Natural killer cell (primary cell): ENCODE measurements at places on chromosomes 2 and 18.

DNA sequence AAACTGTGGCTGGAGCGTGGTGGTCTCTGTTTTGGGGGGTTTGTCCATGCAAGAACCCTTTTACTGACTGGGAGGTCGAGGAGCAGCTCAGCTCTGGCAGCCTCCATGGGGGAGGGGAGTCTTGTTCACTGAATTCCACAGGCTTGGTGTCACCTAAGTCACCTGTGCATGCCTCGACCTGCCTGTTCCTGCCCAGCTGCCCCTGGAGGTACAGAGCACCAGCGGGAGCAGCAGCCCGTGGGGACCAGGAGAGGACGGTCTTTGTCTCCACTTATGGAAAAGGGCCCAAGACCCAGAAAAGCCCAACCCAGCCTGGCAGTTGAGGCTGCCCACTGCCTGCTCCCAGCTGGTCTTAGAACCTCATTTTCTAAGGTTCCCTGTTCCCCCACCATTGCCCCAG lies 168.7 kb upstream of the AGAP1 start:
- no peak for DNase-seq
- no peaks in the 10 kb centered on the region for H3K27me3 ChIP-seq
- H3K4me1 ChIP-seq: no peaks in the 10 kb centered on the region

DNA sequence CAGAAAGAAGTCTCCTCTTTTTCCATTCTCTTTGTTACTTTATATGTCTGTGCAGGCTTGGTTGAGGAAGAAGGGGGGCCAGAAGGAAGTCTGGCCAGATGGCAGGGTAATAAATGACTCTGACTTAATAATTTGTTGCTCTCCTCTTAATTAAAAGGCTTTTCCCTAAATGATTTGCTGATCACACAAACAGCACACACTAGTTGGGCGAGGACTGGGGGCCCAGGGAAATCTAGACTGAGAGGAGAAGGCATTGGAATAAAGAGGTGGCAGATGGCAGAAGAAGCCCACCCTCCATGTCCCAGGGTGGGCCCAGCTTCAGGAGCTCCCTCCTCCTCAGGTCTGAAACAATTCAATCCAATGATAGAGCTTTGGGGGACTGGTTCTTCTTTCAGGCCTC lies 12.7 kb upstream of the SMARCAL1 start:
- H3K4me1 ChIP-seq: no peaks in the 10 kb centered on the region
- H3K27me3 ChIP-seq: no peaks in the 10 kb centered on the region
- H3K4me3 ChIP-seq: no peak overlapping the region
- H3K36me3 ChIP-seq: no peaks in the 10 kb centered on the region

GRCh38 chr2:218448934-218449333 lies 30.0 kb downstream of the VIL1 start:
- H3K27me3 ChIP-seq: no peaks in the 10 kb centered on the region
- no peak overlapping the region for H3K27ac ChIP-seq
- H3K4me1 ChIP-seq: no peaks in the 10 kb centered on the region
- H3K36me3 ChIP-seq: peaks cover 20% of the 10 kb centered on the region
- H3K4me3 ChIP-seq: no peak overlapping the region
- DNase-seq: no peak

DNA sequence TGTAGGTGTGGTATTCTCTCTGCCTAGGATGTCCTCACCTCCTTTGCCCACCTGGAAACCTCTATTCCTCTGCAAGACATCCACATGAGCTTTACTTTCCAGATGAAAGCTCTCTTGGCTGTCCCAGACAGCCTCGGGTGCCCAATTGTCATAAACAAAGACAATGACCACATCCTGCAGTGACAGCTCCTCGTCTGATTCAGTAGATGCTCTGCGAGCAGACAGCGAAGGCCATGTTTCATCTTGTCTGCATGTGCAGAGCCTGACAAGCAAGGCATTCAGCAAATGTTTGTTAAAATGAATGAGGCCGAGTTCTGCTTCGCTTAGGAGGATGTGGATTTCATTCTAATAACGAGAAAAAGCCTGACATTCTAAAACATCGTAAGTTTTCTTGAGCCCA lies 150.9 kb downstream of the MTCL1 start:
- H3K36me3 ChIP-seq: no peaks in the 10 kb centered on the region
- H3K4me3 ChIP-seq: no peak overlapping the region
- H3K27me3 ChIP-seq: no peaks in the 10 kb centered on the region
- no peaks in the 10 kb centered on the region for H3K4me1 ChIP-seq
- DNase-seq: no peak

DNA sequence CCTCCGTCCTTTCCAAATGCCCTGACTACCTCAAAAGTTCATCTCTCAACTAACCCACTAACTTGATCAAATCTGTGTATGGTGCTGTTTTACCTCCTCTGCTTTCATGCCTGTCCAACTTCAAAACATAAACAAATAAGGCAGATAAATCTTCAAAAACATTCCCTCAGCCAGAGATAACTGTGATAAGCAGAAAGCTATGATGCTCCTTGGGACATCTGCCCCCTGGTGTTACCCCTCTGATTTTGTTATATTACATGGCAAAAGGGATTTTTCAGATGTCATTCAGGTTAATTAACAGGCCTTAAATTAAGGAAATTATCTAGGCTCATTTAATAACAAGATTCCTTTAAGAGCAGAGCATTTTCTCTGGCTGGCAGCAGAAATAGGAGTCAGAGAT lies 810.8 kb upstream of the CHAC2 start:
- H3K4me3 ChIP-seq: no peak overlapping the region
- no peaks in the 10 kb centered on the region for H3K36me3 ChIP-seq
- no peak overlapping the region for H3K27ac ChIP-seq
- H3K27me3 ChIP-seq: no peaks in the 10 kb centered on the region
- DNase-seq: no peak

DNA sequence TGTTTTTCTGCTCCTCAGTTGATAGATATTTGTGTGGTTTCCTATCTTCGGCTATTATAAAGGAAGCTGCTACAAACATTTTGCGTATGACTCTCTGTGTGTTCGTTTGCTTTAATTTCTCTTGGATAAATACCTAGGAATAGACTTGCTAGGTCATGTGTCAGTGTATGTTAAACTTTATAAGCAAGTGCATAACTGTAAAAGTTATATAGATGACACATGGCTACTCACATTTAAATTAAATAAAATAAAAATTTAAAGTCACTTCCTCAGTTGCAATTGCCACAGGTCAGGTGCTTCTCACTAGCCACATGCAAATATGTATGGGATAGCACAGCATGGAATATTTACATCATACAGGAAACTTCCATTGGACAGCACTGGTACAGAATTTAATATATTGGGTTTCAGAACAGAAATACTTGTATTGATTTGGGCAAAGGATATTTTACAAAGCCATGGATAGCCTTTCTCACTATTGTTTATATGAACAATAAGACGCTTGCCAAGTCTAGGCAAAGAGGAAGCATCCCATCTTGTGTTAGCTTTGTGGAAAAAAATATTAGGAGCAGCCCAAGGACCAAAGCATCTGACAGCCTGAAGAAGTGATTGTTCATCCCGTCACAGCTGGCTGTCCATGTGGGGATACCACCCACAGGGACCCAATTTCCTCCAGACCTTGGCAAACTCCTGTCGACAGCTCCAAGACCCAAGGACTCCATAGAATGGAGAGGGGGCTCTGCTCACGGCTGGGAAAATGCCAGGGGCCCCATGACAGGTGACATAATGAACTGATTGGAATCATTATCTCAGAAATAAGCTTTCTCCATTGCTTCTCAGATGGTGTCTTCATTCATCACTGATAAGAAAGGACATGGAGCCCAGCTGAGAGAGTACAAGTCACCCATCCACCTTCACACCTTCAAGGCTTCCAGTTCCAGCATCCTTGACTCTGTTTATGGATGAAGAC lies 196.7 kb downstream of the SH3BP4 start:
- no peaks in the 10 kb centered on the region for H3K27me3 ChIP-seq
- no peak overlapping the region for H3K27ac ChIP-seq
- H3K4me1 ChIP-seq: no peaks in the 10 kb centered on the region
- no peak overlapping the region for H3K4me3 ChIP-seq
- no peaks in the 10 kb centered on the region for H3K36me3 ChIP-seq

DNA sequence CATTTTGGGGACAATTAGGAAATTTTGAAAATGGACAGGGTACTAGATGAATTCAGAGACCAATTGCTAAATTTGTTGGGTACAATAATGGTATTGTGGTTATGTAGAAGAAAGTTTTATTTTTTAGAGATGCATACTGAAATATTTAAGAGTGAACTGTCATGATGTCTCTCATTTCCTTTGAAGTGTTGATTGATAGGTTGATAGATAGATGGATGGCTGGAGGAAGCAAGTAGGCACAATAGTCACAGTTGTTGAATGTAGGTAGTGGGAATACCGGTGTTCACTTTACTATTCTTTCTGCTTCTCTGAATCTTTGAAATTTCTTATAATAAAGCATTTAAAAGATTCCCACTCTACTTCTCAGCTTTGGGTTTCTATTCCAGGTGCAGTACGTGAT lies 151.7 kb upstream of the FOSL2 start:
- H3K36me3 ChIP-seq: peaks cover 4% of the 10 kb centered on the region
- no peaks in the 10 kb centered on the region for H3K27me3 ChIP-seq
- DNase-seq: no peak
- no peaks in the 10 kb centered on the region for H3K4me1 ChIP-seq
- no peak overlapping the region for H3K4me3 ChIP-seq

DNA sequence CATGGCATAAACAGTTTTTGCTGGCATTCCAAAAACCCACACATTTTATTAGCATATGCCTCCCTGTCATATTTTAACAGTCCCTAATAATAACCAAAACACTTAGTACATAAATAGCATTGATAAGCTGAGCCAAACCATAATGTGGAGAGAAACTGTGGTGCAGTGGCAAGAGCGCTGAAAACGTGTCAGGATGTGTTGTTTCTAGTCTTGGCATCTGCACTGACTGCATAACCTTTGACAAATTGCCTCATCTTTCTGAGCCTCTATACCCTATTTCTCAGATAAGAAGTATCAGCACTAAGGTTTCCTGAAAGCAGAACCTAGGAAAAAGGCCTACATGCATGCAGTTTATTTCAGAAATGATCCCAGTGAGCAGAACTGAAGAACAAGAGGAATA lies 41.4 kb downstream of the RAD51AP2 start:
- H3K4me1 ChIP-seq: no peaks in the 10 kb centered on the region
- no peaks in the 10 kb centered on the region for H3K36me3 ChIP-seq
- no peaks in the 10 kb centered on the region for H3K27me3 ChIP-seq
- H3K4me3 ChIP-seq: no peak overlapping the region

GRCh38 chr18:70455731-70456130 lies 166.9 kb downstream of the SOCS6 start:
- no peaks in the 10 kb centered on the region for H3K27me3 ChIP-seq
- no peaks in the 10 kb centered on the region for H3K36me3 ChIP-seq
- no peak for DNase-seq
- no peak overlapping the region for H3K27ac ChIP-seq

DNA sequence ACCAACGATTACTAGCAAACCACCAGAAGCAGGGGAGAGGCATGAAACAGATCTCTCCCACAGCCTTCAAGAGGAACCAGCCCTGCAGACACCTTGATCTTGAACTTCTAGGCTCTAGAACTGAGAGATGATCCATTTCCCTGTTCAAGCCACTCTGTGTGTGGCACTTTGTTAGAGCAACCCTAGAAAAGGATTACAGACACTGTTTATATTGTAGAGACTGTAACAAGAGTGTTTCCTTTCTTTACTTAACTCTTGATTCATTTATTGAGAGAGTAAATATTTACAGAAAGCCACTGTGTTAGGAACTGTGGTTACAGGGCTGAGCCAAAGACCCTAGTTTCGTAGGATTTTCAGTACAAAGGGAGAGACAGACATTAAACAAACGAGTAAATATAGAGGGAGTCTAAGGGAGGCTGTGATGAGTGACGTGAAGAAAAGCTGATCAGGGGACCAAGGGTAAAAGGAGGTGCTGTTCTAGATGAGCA lies 10.9 kb downstream of the CCDC68 start:
- no peaks in the 10 kb centered on the region for H3K36me3 ChIP-seq
- H3K4me1 ChIP-seq: peaks cover 3% of the 10 kb centered on the region

DNA sequence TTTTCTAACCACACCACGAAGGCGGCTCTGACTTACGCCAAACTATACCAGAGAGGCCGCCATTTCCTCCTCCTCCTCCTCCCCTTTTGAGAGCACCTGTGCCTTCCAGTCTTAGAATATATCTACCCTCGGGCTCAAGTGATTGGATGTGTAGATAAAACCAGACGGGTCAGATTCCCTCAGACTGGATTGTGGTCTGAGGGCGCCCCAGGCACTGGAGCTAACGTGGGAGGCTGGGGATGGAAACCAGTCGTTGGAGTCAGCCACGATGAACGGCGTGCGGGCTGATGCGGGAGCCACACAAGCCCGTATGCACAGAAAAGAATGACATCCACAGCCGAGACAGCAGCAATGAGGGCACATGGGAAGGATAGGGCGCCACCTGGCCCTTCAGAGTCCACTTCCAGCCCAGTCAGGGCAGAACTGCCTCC lies 12.3 kb upstream of the ODC1 start:
- H3K4me1 ChIP-seq: no peaks in the 10 kb centered on the region
- H3K4me3 ChIP-seq: no peak overlapping the region
- no peaks in the 10 kb centered on the region for H3K36me3 ChIP-seq
- H3K27ac ChIP-seq: no peak overlapping the region
- H3K27me3 ChIP-seq: no peaks in the 10 kb centered on the region

DNA sequence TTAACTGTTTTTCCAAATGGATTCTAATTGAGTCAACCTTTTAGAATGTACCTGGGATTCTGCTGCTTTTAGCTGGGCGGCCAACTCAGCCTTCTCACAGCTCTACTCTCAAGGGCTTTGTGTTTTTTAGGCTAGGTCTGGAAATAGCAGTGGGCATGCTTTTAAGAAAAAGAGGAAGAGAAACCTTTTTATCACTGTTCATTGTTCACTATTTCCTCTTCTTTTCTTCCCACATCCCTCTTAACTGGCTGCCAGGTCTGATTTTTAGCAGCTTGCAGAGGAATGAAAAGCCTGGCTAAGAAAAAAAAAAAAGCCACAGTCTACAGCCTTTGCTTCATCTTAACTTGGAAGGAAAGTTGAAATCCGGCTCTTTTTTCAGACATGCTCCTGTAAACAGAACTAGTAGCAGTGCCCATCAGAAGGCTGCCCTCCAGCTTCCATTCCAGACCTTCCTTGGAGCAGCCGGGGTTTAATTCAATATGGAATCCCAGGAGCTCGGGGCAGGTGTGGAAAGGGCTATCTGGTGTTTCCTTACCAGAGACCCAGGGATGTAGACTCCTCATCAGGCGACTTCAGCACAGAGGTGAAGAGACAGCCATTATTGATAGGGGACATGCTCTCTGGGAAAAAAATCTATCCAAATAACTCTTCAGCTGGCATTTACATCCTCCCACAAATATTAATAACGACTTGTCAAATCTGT lies 230.7 kb downstream of the MYO3B start:
- H3K4me3 ChIP-seq: no peak overlapping the region
- H3K27ac ChIP-seq: no peak overlapping the region
- no peaks in the 10 kb centered on the region for H3K36me3 ChIP-seq
- peaks cover 8% of the 10 kb centered on the region for H3K27me3 ChIP-seq
- peaks cover 6% of the 10 kb centered on the region for H3K4me1 ChIP-seq
- no peak for DNase-seq
